ENCODE measurements at places on chromosomes 11 and 22. TPM values are rescaled to one million over a fixed set of nuclear protein-coding genes. Genes with fewer than 3 reads are reported as not detected.

Gene MAPK8IP2
- total RNA-seq, result 0.32 TPM

Gene CDC45
- total RNA-seq, result 1.1 TPM

Gene POLR2L
- total RNA-seq, result 475 TPM

Gene SH3BP1
- total RNA-seq, result 16.1 TPM

Gene PTPRCAP
- not detected for total RNA-seq

Gene OR4A16
- total RNA-seq, result not detected

Gene OR8G5
- total RNA-seq, result not detected

Gene CDCA5
- total RNA-seq, result 1.6 TPM

Gene PHF21A
- 9.6 TPM for total RNA-seq

Gene UCP2
- total RNA-seq, result 1.9 TPM

Gene SRPRA
- 59.8 TPM for total RNA-seq

Data from bronchial smooth muscle cell (primary cell).